ENCODE measurements at places on chromosomes 2 and 18. TPM values are rescaled to one million over a fixed set of nuclear protein-coding genes. Genes with fewer than 3 reads are reported as not detected.

GRCh38 chr18:58953627-58954026, 89.0 kb downstream of the ZNF532 start:
- no peaks in the 10 kb centered on the region for H3K27me3 ChIP-seq
- H3K4me3 ChIP-seq = no peak overlapping the region
- no peak overlapping the region for H3K27ac ChIP-seq
- H3K4me1 ChIP-seq = peaks cover 6% of the 10 kb centered on the region
- DNase-seq = peak; percentile 45

- no peak for DNase-seq
- H3K4me1 ChIP-seq = no peaks in the 10 kb centered on the region
- H3K36me3 ChIP-seq = no peaks in the 10 kb centered on the region
Observed at GRCh38 chr18:7185701-7186100, 45.2 kb upstream of the LRRC30 start.

TCF4 gene
- total RNA-seq = 71.3 TPM

DNA sequence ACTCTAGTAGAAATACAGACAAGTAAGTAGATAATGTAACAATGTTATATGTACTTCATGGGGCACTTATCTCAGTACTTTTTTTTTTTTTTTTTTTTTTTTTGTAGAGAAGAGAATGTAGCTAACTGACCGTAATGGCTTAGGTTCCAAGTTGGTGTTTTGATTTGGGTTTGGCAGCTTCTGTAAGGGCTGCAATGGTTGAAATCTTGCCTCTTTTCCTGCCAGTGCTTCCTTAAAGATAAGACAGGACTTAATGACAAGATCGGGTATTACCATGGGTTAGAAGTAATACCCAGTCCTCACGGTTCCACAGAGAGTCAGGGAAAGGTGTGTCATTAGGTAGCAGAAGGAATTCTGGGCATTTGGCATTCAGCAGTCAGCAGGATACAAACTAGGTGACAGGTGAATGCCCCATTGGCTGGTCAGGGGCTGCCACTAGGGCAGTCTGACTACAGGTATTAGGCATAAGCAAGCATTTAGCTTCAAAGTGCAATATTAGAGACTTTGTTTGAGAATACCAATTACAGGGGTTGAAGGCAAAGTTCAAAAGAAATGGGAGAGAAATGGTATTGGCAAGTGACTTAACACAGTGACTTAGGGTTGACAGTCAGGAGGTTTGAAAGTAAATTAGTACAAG, 189.4 kb upstream of the RND3 start:
- no peak overlapping the region for H3K27ac ChIP-seq
- H3K4me3 ChIP-seq = no peak overlapping the region
- no peaks in the 10 kb centered on the region for H3K4me1 ChIP-seq
- DNase-seq = no peak
- H3K36me3 ChIP-seq = no peaks in the 10 kb centered on the region

OTOS gene
- total RNA-seq = not detected

GRCh38 chr18:48791636-48792105, 159.1 kb downstream of the SMAD7 start:
- DNase-seq = no peak
- H3K36me3 ChIP-seq = no peaks in the 10 kb centered on the region
- peak overlapping the region; percentile 88 for H3K27ac ChIP-seq

ST6GAL2 gene
- 0.28 TPM for total RNA-seq

IGFBP2 gene
- total RNA-seq = 40.6 TPM

MC5R gene
- total RNA-seq = not detected

DNA sequence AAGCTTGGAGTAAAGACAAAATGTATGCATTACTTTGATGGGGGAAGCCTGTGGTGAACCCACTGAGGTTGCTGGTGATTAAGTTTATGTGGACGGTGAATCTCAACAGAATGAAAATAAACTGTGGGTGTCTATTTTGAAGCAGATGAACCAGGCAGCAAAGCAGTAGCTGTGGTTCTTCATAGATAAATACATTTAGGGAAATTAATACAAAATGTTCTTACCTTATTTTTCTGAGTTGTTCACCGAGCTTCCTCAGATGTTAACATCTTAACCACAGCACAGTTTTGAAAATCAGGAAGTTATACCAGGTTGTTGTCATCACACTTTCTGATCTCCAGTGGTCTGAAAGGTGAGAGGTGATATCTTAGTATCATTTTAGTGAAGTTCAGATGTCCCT, 53.9 kb downstream of the NCK2 start:
- DNase-seq = no peak
- H3K27ac ChIP-seq = peak overlapping the region; percentile 32
- H3K4me3 ChIP-seq = no peak overlapping the region
- H3K27me3 ChIP-seq = no peaks in the 10 kb centered on the region
- H3K36me3 ChIP-seq = no peaks in the 10 kb centered on the region

GRCh38 chr2:10574911-10575310, 114.9 kb downstream of the NOL10 start:
- no peaks in the 10 kb centered on the region for H3K27me3 ChIP-seq
- DNase-seq = no peak
- no peaks in the 10 kb centered on the region for H3K36me3 ChIP-seq
- H3K27ac ChIP-seq = no peak overlapping the region

GRCh38 chr2:165239230-165239629, at the start of gene SCN2A:
TSS of gene SCN2A (plus strand) at chr2:165239414. CDS start at chr2:165295824, 56,410 bp downstream.
- DNase-seq = no peak
- H3K4me1 ChIP-seq = no peaks in the 10 kb centered on the region
- H3K36me3 ChIP-seq = no peaks in the 10 kb centered on the region
- no peak within 1 kb of the TSS for H3K27ac ChIP-seq
- H3K27me3 ChIP-seq = no peaks in the 10 kb centered on the region

DNA sequence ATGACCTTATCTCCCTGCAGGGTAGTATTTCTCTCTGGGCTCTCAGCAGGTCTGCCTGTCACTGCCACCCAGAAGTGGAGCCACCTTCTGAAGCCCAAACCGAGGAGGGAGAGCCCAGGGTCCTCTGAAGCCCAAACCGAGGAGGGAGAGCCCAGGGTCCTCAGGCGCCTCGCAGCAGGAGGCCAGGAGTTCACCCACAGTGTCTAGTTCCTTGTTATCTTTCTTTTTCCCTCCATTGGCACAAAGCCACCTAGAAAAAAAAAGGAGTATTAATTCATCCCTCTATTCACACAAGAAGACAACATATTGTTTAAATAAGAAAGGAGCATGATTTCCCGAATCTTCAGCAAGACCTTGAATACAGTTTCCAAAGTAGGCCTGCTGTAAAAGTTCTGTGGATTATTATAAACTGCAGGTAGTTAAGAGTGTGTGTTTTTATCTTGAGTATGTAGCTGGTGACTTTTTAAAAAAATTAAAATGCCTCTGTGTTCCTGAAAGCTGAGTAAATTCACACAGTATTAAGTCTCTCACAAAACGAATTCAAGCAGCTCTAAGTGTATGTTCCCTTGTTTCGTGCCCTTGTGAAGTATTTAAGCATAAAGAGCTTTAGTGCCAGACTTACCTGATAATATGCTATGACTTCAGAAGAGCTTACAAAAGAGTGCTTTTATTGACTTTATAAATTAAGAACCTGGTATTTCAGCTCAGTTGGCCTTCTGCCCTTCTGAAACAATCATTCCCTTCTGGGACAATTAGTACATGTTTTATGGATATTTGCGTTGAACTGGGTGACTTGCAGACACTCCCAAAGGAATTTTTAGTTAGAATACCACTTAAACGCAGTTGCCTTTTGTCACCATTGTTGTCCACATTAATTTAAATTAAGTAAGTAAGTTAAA, 11.7 kb upstream of the GRHL1 start:
- H3K36me3 ChIP-seq = no peaks in the 10 kb centered on the region
- no peak overlapping the region for H3K4me3 ChIP-seq
- H3K27ac ChIP-seq = no peak overlapping the region

MEP1B gene
- not detected for total RNA-seq

GRCh38 chr2:209532321-209532720, 108.5 kb downstream of the MAP2 start:
- H3K4me3 ChIP-seq = no peak overlapping the region
- no peaks in the 10 kb centered on the region for H3K27me3 ChIP-seq
- peaks cover 2% of the 10 kb centered on the region for H3K4me1 ChIP-seq
- no peaks in the 10 kb centered on the region for H3K36me3 ChIP-seq
- no peak for DNase-seq

DNA sequence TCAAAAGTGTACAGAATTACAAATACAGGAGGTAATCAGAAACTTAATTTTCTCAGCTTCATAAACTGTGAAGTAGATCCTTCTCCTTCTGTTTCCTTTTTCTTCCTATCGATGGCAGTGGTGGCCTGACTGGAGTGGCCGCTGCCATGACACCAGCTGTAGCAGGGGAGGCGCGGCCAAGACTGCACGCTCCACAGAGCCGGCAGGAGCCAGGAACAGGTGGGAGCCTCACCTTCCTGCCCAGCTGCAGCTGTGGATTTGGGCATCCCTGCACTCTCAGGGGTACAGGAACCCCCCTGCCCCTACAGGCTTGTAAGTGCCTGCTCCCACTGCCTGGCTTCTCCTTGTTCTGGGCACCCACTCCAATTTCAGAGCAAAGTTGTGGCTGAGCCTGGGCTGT, 76.1 kb downstream of the EPB41L3 start:
- peaks cover 12% of the 10 kb centered on the region for H3K36me3 ChIP-seq
- no peak for DNase-seq
- H3K4me1 ChIP-seq = no peaks in the 10 kb centered on the region
- no peak overlapping the region for H3K27ac ChIP-seq
- H3K27me3 ChIP-seq = no peaks in the 10 kb centered on the region
- no peak overlapping the region for H3K4me3 ChIP-seq

DNA sequence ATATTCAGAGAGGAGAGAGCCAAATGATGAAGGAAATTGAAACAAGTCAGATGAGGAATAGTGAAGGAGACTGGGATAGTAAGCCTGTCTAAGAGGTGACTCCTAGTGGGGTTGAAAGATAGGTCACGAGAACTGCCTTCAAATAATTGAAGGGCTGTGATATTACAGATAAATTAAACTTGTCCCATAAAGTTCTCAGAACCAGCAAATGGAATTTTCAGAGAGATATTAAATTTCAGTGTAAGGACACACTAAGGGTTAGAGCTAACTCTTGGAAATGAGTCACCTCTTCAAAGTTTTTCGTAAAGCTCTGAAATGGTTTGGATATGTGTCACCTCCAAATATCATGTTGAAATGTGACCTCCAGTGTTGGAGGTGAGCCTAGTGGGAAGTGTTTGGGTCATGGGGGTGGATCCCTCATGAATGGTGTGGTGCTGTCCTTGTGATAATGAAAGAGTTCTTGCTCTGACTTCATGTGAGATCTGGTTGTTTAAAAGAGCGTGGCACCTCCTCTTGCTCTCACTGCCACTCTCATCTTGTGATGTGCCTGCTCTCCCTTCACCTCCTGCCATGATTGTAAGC, 87.3 kb downstream of the BABAM2 start:
- no peak for DNase-seq
- no peak overlapping the region for H3K4me3 ChIP-seq
- H3K36me3 ChIP-seq = no peaks in the 10 kb centered on the region
- no peaks in the 10 kb centered on the region for H3K27me3 ChIP-seq
- no peak overlapping the region for H3K27ac ChIP-seq
- H3K4me1 ChIP-seq = no peaks in the 10 kb centered on the region

CDH7 gene
- not detected for total RNA-seq

- H3K27me3 ChIP-seq = no peaks in the 10 kb centered on the region
- no peaks in the 10 kb centered on the region for H3K36me3 ChIP-seq
- no peak for DNase-seq
- H3K4me3 ChIP-seq = no peak overlapping the region
- H3K4me1 ChIP-seq = peaks cover 8% of the 10 kb centered on the region
Observed at GRCh38 chr2:209523867-209524266, 100.0 kb downstream of the MAP2 start.

REG3A gene
- not detected for total RNA-seq

DNA sequence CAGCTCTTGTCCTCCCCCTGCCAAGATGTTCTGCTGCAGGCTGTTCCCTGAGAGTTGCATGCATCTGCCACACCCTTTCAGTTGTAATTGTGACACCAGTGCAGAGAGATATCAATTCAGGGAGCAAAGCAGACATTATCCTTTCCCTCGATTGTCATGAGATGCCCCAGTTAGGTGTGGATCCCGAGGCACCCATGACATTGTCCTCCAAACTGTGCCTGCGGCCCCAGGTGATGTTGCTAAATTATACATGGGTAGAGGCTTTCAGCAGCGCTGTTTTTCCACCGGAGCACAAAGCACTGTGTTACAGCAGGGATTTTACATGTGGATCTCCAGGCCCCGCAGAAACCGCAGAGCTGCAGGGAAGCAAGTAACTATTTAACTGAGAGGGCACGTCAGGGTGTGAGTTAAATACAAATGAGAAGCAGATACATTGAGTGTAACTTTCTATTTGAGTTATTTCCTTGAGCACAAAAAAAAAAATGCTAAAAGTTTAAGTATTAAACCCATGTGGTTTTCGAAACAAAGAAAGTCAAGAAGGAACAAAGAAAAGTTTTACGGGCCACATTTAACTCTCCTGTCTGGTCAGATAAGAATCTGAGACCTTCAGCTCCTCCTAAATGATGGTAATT, 90.3 kb upstream of the BCL2L11 start:
- H3K36me3 ChIP-seq = no peaks in the 10 kb centered on the region
- no peak overlapping the region for H3K4me3 ChIP-seq
- no peak for DNase-seq
- H3K4me1 ChIP-seq = peaks cover 9% of the 10 kb centered on the region
- no peaks in the 10 kb centered on the region for H3K27me3 ChIP-seq

VWC2L gene
- not detected for total RNA-seq

DNA sequence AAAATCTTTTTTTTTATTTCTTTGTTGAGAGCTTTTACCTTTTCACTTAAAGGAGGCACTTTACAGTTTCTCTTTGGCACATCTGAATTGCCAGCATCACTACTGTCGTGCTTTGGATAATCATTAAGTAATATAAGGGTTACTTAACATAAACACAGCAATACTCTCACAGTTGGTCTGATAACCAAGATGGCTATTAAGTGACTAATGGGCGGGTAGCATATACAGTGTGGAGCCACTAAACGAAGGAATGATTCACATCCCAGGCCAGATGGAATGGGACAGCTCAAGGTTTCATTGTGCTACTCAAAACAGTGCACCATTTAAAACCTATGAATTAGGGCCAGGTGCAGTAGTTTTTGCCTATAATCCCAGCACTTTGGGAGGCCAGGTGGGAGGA, 28.1 kb downstream of the USP37 start:
- H3K27me3 ChIP-seq = no peaks in the 10 kb centered on the region
- H3K27ac ChIP-seq = no peak overlapping the region
- no peak overlapping the region for H3K4me3 ChIP-seq
- DNase-seq = no peak

FEV gene
- not detected for total RNA-seq

DNA sequence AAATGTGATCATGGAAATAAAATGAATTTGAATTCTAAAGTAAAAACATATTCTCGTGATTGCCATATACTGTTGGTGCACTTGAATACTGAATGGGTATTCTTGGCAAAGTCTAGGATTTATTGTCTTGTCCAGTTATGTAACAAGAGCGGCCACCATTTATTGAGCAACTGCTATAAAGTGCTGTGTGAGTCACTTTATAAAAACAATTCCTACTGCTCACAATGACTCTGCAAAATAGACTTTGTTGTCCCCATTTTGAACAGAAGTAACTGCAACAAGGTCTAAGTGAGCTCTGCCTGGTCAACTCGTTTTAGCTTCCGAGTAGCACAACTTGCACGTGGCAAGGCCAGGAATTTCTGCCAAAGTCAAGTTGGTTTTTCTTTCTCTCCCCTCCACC, 995.6 kb upstream of the FANCL start:
- no peaks in the 10 kb centered on the region for H3K27me3 ChIP-seq
- H3K36me3 ChIP-seq = no peaks in the 10 kb centered on the region
- no peak overlapping the region for H3K27ac ChIP-seq
- no peak for DNase-seq
- H3K4me1 ChIP-seq = no peaks in the 10 kb centered on the region
